CD4-positive, CD25-positive, alpha-beta regulatory T cell (primary cell): ENCODE measurements at places on chromosomes 2 and 18.

- no peak overlapping the region for H3K4me3 ChIP-seq
- no peak for DNase-seq
- H3K4me1 ChIP-seq: no peaks in the 10 kb centered on the region
- no peaks in the 10 kb centered on the region for H3K36me3 ChIP-seq
These were observed 60.4 kb downstream of the C2orf76 start for GRCh38 chr2:119306196-119306590.

- no peak for DNase-seq
- H3K36me3 ChIP-seq: no peaks in the 10 kb centered on the region
- H3K4me3 ChIP-seq: no peak overlapping the region
- no peak overlapping the region for H3K27ac ChIP-seq
- no peaks in the 10 kb centered on the region for H3K4me1 ChIP-seq
- H3K27me3 ChIP-seq: no peaks in the 10 kb centered on the region
These were observed 109.9 kb downstream of the MSTN start for GRCh38 chr2:189952536-189953109.

GRCh38 chr2:75792146-75792545 is 81.4 kb upstream of the GCFC2 start:
- H3K27me3 ChIP-seq: no peaks in the 10 kb centered on the region
- H3K27ac ChIP-seq: no peak overlapping the region
- H3K4me3 ChIP-seq: no peak overlapping the region
- no peaks in the 10 kb centered on the region for H3K36me3 ChIP-seq
- H3K4me1 ChIP-seq: no peaks in the 10 kb centered on the region

DNA sequence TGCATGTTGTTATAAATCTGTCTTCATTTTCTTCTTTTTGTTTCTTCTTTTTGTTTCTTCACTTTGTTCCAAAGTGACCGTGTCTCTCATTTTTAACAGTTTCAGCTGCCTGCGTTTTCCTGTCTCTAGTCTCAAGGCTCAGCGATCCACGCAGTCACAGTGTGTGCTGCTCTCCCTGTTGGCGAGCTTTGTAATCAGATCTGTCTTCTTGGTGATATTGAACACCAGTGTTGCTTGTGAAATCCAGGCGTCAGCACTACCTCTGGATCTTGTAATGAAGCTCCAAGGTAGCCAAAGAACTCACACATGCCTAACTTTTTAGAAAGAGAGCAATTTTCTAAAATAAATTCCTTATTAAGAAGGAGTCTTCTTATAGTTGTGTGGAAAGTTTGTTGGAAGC is 13.2 kb downstream of the SNTG2 start:
- H3K27ac ChIP-seq: no peak overlapping the region
- no peak for DNase-seq
- H3K27me3 ChIP-seq: no peaks in the 10 kb centered on the region
- H3K4me1 ChIP-seq: no peaks in the 10 kb centered on the region

DNA sequence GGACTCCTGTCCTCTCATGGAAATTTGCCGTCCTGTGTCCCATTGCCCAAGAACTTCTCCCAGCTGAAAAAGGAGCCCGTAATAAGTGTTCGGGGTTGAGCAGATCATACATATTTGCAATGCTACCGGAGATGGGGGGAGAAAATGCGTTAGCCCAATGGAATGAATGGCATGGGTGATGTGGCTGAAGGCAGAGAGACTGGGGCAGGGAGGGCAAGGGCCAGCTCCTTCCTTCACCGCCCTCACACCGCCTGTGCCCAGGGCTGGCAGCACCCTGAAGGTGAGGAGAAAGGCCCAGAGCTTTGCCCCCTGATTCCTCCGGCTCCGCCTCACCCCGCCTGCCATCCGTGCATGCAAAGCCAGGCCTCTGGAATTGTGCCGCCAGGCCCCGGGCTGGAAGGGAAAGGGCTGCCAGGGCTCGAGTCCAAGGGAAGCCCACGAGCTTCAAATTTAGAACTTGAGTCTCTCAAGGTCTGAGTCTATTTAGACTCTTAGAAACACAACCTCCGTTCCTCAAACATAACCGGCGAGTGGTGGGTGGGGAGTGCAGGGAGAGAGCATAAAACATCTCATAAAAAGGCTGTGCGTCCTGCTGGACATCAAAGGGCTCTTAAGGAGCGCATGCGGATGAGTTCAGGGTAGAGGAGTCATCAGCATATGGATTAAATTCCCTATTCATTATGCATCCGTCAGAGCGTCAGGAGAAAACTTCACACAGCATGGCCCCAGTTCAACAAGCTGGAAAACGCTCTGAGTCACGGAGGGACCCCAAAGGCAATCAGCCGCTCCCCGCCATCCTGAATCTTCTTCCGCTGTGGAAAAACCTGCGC is 121.7 kb upstream of the GLI2 start:
- no peak overlapping the region for H3K27ac ChIP-seq
- no peaks in the 10 kb centered on the region for H3K4me1 ChIP-seq
- no peaks in the 10 kb centered on the region for H3K27me3 ChIP-seq
- no peak overlapping the region for H3K4me3 ChIP-seq
- no peaks in the 10 kb centered on the region for H3K36me3 ChIP-seq
